ENCODE measurements at places on chromosomes 12 and 14. TPM values are rescaled to one million over a fixed set of nuclear protein-coding genes. Genes with fewer than 3 reads are reported as not detected.
A peak's percentile ranks its signal among the peaks of the same experiment; 100 is the strongest.

IL22 gene
- not detected for total RNA-seq

GPR65 gene
- total RNA-seq, result 0.26 TPM

IL26 gene
- not detected for total RNA-seq

ALX1 gene
- total RNA-seq, result not detected

CCDC197 gene
- total RNA-seq, result not detected

ADCY4 gene
- 25.5 TPM for total RNA-seq

MPHOSPH9 gene
- total RNA-seq, result 21.0 TPM

YLPM1 gene
- 23.6 TPM for total RNA-seq

TGM1 gene
- total RNA-seq, result 36.9 TPM

FAM181A gene
- total RNA-seq, result not detected

NR1H4 gene
- total RNA-seq, result not detected

BDKRB2 gene
- total RNA-seq, result 2.9 TPM

SERPINA5 gene
- total RNA-seq, result 7.7 TPM

HSPA2 gene
- 151 TPM for total RNA-seq

AQP5 gene
- not detected for total RNA-seq

- H3K27ac ChIP-seq, result peak overlapping the region; percentile 96
- peaks cover 86% of the 10 kb centered on the region for H3K4me1 ChIP-seq
- peaks cover 35% of the 10 kb centered on the region for H3K36me3 ChIP-seq
- no peak overlapping the region for H3K4me3 ChIP-seq
- no peaks in the 10 kb centered on the region for H3K27me3 ChIP-seq
Measured at GRCh38 chr12:56721216-56721615, 3.9 kb downstream of the NACA start.

DNA sequence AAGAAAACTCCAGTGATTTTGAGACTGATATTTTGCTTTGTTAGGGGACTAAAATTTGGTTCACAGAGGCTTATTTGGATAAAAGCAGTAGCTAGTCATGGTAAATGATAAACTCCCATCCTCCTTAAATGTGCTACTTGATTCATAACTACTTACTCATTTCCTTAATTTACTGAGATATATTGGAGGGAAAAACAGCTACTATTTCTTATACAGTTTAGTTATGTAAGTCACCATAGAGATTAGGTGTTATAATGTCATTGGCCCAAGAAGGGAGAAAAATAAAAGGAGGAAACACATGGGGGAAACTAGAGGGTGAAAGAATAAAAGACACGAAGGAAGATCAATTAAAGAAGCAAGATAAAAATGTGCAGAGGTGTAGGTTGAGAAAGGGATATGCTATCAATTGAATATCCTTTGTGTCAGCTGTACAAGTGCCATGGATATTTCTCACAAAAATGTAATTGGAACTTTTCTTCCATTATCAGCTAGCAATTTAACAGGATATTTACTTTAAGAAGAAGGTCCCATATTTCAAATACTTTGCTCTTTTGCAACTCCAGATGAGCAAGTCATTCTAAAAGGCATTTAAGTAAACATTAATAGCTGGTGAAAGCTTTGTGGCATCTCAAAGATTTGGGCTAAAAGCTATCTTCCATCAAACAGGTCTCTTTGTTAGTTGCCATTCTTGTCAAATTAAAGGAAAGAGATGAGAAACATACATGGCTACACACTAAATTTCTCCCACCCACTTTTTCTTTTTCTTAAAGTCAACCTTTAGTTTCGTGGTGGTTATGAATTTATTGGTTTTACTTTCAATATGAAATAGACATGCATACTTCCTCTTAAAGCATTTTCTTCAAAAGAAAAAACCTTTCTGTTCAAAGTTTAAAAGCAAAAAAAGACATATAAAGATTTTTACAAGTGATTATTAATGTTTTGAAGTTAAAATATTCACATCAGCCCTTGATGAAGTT, 439.5 kb downstream of the CCER1 start:
- H3K36me3 ChIP-seq, result no peaks in the 10 kb centered on the region
- no peaks in the 10 kb centered on the region for H3K4me1 ChIP-seq
- no peak overlapping the region for H3K4me3 ChIP-seq
- H3K27ac ChIP-seq, result no peak overlapping the region
- no peaks in the 10 kb centered on the region for H3K27me3 ChIP-seq

GRCh38 chr12:110548678-110549077, 34.4 kb downstream of the PPTC7 start:
- H3K27me3 ChIP-seq, result no peaks in the 10 kb centered on the region
- H3K4me3 ChIP-seq, result no peak overlapping the region
- H3K27ac ChIP-seq, result peak overlapping the region; percentile 87
- peaks cover 14% of the 10 kb centered on the region for H3K36me3 ChIP-seq
- no peaks in the 10 kb centered on the region for H3K4me1 ChIP-seq

DNA sequence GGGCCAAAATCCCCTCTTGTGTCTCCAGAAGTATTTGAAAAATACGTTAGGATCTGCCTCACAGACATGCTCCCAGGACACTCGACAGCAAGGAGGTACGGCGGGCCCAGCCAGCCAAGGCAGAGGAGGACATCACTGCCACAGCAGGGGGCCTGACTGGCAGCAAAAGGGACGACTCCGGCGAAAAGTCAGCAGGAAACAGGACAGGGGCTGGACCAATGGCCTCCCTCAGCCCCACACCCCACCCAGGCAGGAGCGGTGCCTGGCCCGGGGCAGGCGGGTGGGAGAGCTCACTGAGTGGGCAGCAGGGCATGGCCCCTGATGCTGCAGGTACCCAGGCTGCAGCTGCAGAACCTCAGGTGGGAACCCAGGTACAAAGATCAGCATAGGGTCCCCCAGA, 17.8 kb downstream of the BRF1 start:
- H3K36me3 ChIP-seq, result no peaks in the 10 kb centered on the region
- peaks cover 22% of the 10 kb centered on the region for H3K4me1 ChIP-seq
- H3K27ac ChIP-seq, result no peak overlapping the region
- no peak overlapping the region for H3K4me3 ChIP-seq
- H3K27me3 ChIP-seq, result no peaks in the 10 kb centered on the region
- DNase-seq, result no peak

GRCh38 chr12:122999196-122999946, 18.9 kb downstream of the ARL6IP4 start:
- H3K27ac ChIP-seq, result no peak overlapping the region
- H3K4me3 ChIP-seq, result no peak overlapping the region
- peaks cover 18% of the 10 kb centered on the region for H3K4me1 ChIP-seq
- no peaks in the 10 kb centered on the region for H3K27me3 ChIP-seq
- DNase-seq, result no peak

DNA sequence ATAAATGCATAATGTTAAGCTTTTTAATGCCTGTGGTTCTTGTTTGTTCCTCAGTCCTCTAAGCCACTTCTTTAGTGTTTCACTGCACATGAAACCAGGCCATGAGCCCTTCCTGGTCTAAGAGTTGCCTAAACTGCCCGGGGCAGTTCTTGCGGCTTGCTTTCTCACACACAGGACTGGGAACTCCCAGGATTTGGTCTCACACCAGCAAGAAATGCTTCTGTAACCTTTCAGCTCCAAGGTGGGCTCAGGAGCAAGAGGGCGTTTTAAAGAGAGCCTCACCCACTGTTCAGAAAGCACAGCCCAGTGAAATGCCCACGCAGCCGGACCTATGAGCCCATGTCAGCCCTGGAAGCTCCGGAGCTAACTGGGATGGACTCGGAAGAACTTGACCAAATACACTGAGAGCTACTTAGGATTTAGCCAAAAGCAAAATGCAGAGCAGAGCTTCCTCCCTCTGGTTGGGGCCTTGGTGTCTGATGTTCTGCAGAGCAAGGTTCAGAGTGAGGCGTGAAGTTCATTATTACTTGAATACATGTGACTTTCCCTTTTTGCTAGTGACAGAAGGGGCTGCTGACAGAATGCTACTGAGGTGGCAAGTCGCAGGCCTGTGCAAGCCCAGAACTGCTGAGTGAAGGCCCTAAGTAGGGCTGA, 23.4 kb downstream of the SLC25A29 start:
- peak overlapping the region; percentile 28 for H3K27ac ChIP-seq
- DNase-seq, result no peak
- peaks cover 5% of the 10 kb centered on the region for H3K36me3 ChIP-seq
- no peak overlapping the region for H3K4me3 ChIP-seq
- no peaks in the 10 kb centered on the region for H3K27me3 ChIP-seq

- no peak overlapping the region for H3K27ac ChIP-seq
- no peak overlapping the region for H3K4me3 ChIP-seq
- H3K27me3 ChIP-seq, result no peaks in the 10 kb centered on the region
Measured at GRCh38 chr12:126558810-126559209, 1493.6 kb downstream of the AACS start.

DNA sequence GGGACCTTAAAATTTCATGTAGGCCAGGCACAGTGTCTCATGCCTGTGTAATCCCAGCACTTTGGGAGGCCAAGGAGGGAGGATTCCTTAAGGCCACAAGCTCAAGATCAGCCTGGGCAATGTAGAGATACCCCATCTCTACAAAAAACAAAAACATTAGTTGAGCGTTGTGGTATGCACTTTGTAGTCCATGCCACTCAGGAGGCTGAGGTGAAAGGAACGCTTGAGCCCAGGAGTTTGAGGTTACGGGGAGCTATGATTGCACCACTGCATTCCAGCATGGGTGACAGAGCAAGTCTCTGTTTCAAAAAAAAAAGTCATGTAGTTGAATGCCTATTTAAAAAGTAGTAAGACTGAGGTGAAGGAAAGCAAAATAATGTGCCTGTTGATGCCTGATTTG, 83.5 kb downstream of the TTC6 start:
- no peaks in the 10 kb centered on the region for H3K36me3 ChIP-seq
- H3K27ac ChIP-seq, result no peak overlapping the region
- no peaks in the 10 kb centered on the region for H3K4me1 ChIP-seq

- DNase-seq, result no peak
- no peaks in the 10 kb centered on the region for H3K27me3 ChIP-seq
- no peaks in the 10 kb centered on the region for H3K4me1 ChIP-seq
Measured at GRCh38 chr12:75591628-75592027, 80.2 kb upstream of the KRR1 start.

- no peaks in the 10 kb centered on the region for H3K4me1 ChIP-seq
- H3K36me3 ChIP-seq, result no peaks in the 10 kb centered on the region
- H3K4me3 ChIP-seq, result no peak overlapping the region
Measured at GRCh38 chr12:15558915-15559528, 230.2 kb downstream of the EPS8 start.

DNA sequence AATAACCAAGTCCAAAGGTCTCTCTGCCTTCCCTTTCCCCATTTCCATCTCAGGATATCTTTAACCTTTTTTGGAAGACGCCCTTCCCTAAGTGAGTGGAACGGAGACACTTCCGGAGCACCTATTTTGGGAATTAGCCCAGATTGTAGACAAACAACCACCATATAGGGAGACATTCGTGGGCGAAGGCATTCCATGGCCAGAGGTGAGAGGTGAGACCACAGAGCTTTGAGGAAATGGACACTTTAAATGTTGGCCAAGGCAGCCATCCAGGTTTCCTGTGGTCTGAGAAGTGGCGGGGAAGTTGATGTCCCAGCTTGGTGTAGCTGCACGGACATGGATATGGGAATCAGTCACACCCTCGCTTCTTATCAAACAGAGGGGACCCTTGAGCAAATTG, 69.4 kb upstream of the BDKRB2 start:
- no peak overlapping the region for H3K4me3 ChIP-seq
- no peaks in the 10 kb centered on the region for H3K4me1 ChIP-seq
- no peaks in the 10 kb centered on the region for H3K27me3 ChIP-seq
- H3K27ac ChIP-seq, result no peak overlapping the region
- DNase-seq, result no peak

GRCh38 chr12:63394983-63395382, 244.0 kb upstream of the AVPR1A start:
- H3K27ac ChIP-seq, result no peak overlapping the region
- H3K36me3 ChIP-seq, result no peaks in the 10 kb centered on the region
- DNase-seq, result no peak
- no peaks in the 10 kb centered on the region for H3K27me3 ChIP-seq
- H3K4me3 ChIP-seq, result no peak overlapping the region

DNA sequence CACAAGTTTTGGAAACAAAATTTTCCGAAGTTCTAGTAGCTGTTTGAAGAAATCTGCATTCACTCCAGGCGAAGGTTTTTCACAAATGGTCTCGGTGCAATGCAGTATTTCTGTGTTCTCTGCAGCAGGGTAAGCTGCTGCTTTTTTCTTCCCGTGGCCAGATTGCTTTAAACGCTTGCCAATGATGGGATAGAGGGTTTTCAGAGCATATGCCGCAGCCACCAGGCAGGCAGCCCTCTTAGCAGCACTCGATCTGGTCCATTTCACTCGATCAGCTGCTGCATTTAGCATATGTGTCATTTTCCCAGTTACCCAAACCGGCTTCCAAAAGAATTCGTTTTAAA, 315 bp downstream of the ABCD2 start:
- no peak for DNase-seq
- no peaks in the 10 kb centered on the region for H3K27me3 ChIP-seq
- H3K4me3 ChIP-seq, result peak overlapping the region; percentile 51
- no peaks in the 10 kb centered on the region for H3K4me1 ChIP-seq
- H3K27ac ChIP-seq, result peak overlapping the region; percentile 92

- H3K27me3 ChIP-seq, result no peaks in the 10 kb centered on the region
- no peak overlapping the region for H3K4me3 ChIP-seq
- no peaks in the 10 kb centered on the region for H3K4me1 ChIP-seq
- no peaks in the 10 kb centered on the region for H3K36me3 ChIP-seq
- DNase-seq, result no peak
- no peak overlapping the region for H3K27ac ChIP-seq
Measured at GRCh38 chr12:58420503-58420902, 479.1 kb downstream of the ATP23 start.

- peak overlapping the region; percentile 86 for H3K27ac ChIP-seq
- H3K27me3 ChIP-seq, result no peaks in the 10 kb centered on the region
- H3K4me1 ChIP-seq, result no peaks in the 10 kb centered on the region
- H3K36me3 ChIP-seq, result no peaks in the 10 kb centered on the region
- peak overlapping the region; percentile 77 for H3K4me3 ChIP-seq
Measured at GRCh38 chr12:95548056-95548538, 3.2 kb downstream of the USP44 start.

- H3K27me3 ChIP-seq, result no peaks in the 10 kb centered on the region
- no peak for DNase-seq
- H3K4me1 ChIP-seq, result peaks cover 5% of the 10 kb centered on the region
- no peak within 1 kb of the TSS for H3K4me3 ChIP-seq
- no peaks in the 10 kb centered on the region for H3K36me3 ChIP-seq
Measured at GRCh38 chr12:117968826-117969659, at the start of gene KSR2. KSR2 (minus strand) TSS chr12:117968990; CDS start chr12:117968255, 735 bp downstream.

DNA sequence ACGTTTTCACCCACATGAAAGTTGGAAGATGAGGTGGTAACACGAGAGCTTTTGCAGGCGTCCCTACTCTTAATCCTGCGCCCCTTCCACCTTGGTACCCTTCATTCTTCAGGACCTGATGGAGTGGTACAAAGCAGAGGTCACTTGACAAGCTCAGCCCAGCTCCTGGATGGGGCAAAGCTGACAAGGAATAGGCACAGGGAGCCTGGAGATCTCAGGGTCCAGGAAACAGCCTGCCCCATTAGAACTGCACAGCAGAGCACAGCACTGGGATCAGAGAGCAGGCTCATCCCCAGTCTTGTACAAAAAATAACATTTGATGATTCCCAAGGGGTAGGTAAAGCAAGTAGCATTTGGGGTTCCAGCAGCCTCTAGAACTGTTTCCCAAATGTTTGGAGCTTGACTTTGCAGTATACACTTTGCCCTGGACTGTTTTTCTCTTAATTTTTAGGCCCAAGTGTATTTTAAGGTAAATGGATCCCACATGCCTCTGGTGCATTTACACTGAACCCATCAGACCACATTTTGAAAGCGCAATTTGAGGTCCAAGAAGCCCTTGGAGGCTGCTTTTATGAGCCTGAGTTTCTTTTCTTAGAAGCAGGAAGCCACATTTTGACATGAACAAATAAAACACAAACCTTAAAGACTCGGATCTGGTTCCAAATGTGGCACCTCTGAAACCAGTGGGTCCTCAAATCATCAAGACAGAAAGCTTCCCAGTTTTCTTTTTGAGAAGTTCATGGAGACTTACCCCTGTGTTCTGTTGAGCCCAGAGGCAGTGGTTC, 633 bp downstream of the TC2N start:
- H3K4me1 ChIP-seq, result no peaks in the 10 kb centered on the region
- H3K4me3 ChIP-seq, result no peak overlapping the region
- DNase-seq, result no peak
- H3K27ac ChIP-seq, result no peak overlapping the region

All from right atrium auricular region (tissue), 2 donors.